Aorta (tissue), 5 donors: ENCODE measurements at places on chromosomes 6 and 20. TPM values are rescaled to one million over a fixed set of nuclear protein-coding genes. Genes with fewer than 3 reads are reported as not detected.

DNA sequence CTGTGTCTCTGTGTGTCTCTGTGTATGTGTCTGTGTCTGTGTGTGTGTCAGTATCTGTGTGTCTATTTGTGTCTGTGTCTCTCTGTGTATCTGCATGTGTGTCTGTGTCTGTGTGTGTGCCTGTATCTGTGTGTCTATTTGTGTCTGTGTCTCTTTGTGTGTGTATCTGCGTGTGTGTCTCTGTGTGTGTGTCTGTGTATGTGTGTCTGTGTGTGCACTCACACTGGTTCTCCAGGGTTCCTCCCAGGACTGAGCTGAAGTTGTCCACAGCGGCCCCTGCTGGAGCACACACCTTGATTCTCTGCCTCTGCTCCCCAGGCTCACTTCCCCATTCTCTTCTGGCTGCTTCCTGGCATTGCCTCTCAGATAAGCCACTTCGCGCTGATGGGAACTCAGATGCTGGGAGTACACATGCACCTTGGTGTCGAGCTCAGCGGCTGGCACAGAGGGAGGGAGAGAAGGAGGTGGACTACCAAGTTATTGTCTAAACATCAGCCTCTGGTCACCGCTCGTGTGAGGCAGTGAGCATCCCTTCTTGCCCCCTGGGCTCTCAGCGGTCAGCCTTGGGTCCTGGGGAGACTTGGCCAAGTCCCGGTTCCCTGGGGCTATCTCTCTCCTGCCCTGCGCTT is 104.9 kb upstream of the NXT1 start:
- DNase-seq: no peak

The SEMG1 gene
- not detected for total RNA-seq

GRCh38 chr6:141653590-141653989 is 479.1 kb upstream of the GJE1 start:
- no peak for DNase-seq

The GSTA2 gene
- total RNA-seq: not detected

- DNase-seq: no peak
These were observed 2.3 kb downstream of the GNAS start for GRCh38 chr20:58854638-58855471.

GRCh38 chr6:166463359-166464067 is 80.8 kb upstream of the MPC1 start:
- DNase-seq: no peak

GRCh38 chr6:109095835-109096084 is 453 bp downstream of the CEP57L1 start:
- DNase-seq: no peak
